ENCODE measurements at places on chromosomes 16 and 17.

GRCh38 chr16:68346892-68347480, 36.2 kb downstream of the PRMT7 start:
- DNase-seq = no peak

- DNase-seq = no peak
Observed at GRCh38 chr17:51891936-51892335, 266.6 kb downstream of the CA10 start.

DNA sequence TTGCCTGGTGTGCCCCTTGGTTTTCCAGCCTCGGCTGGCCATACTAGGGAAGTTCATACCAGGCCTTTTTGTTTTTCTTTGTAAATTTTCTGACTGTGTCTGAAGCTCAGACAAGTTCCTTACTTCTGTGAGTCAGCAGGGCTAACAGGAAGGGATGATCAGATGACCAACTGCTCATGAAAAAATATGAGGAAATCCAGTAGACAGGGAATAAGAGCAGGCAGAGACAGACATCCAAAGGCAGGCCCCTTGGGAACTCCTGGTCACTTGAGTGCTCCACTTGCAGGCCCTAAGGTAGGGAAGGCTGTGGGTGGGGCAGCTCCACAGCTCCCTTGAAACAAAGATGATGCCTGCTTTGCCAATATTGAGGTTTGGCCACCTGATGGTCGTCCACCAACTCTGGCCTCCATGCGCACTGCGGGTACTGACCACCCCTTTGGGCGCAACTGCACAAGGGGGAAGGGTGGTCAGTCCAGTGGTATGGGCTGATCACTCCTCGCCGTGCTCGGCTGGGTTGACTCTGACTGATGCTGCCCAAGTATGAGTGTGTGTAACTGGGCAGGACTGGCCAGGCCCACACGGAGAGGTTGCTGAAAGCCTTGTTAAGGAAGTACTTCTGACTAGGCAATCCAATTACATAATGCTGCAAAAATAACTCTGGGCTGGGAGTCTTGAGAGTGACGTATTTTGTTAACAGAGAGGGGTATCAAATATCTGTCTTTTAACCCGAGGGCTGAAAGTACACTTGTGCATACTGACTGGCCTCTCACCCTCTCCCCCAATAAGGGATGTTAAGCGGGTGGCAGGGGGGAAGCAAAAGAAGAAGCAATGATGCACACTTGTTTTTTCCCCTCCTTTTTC, 20.8 kb upstream of the ZFHX3 start:
- DNase-seq = peak; percentile 99

DNA sequence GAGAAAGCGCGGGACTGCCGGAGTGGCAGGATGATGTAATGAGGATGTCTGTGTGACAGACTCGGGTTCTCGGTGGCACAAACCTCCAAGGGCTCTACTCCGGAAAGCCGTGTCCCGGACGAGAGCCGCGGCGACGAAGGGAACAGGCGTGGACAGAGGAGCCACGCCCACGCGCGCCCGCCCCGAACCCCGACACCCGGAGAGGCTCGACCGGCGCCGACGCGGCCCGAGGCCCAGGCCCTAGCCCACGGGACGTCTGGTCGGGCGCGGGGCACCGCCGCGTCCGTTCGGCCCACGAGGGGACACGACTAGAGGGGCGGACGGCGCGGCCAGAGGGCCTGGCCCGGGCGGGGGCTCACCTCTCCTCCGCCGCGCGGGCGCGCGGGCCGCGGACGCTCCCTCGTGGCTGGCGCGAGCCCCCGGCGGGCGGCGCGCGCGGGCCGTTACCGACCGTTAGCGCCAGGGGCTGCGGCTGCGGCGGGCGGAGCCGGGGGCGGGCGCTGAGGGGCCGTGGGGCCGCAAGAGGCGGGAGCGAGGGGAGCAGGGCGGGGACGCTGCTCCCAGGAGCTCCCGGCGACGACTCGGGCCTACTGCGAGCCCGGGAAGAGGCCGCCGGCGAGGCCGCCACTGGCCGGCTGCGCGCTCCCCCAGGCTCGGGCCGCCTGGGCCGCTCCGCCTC, 2.1 kb upstream of the IRX5 start:
- DNase-seq = peak; percentile 74

- no peak for DNase-seq
Observed at GRCh38 chr16:880471-881171, 80.1 kb upstream of the GNG13 start.

DNA sequence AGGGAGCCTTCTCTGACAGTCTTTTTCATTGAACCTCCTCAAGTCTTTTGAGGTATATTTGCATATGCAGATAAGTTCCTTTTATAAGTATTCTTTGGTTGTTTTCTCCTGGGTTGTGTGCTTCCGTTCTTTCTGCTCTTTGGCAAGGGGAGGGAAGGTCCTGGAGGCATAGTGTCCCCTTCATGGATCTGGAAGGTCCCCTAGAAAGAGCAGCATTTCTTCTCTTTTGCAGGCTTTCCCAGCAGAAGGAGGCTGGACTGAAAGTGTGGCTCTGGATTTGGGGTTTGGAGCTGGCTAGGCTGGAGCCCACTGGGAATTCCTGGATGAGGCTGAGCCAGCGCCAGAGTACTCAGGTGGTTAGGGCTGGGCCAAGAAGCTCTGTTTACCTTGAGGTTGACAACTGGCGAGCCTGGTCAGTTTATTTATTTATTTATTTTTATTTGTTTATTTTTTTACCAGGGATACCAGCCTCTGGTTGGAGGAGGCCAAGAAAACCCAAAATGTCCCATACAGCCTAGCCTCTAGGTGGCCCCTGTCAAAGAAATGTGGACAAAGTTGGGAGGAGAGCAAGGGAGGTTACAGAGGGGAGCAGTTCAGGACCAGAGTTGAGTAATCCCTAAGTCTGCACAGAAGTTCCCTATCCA, 5.4 kb upstream of the TOP2A start:
- no peak for DNase-seq

- DNase-seq = peak; percentile 85
Observed at GRCh38 chr17:39132192-39132610, 19.2 kb downstream of the PLXDC1 start.

- peak; percentile 79 for DNase-seq
Observed at GRCh38 chr17:39209317-39210092, 9.4 kb downstream of the RPL19 start.

GRCh38 chr16:88937206-88937621, 39.8 kb downstream of the CBFA2T3 start:
- no peak for DNase-seq

DNA sequence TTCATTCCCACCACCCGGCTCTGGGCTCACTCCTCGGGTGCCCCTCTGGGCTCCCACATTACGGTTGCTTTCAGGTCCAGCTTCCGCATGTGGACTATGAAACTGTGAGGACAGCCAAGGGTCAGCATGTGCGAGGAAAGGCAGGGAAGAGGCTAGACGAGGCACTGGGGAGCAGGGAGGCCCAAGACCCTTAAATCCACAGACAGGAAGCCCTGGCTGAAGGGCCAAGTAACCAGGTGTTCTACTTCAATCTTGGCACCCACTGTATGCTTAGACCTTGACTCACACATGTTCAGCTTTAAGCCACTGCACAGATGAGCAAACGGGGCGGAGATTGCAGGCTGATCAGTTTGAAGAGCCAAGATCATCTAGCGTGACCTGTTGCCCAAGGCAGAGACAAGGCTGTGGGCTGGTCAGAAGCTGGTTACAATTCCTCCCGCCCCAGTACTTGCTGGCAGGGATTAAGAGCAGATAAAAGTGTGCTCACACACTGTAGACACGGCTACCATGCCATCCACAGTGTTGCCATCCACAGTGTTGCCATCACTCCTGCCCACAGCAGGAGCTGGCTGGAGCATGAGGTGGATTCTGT, at the start of gene CES4A:
Gene CES4A (plus strand): TSS at position 393 of the 592 bp plus-strand sequence. CDS start 184 bp downstream, at position 577.
- DNase-seq = no peak

DNA sequence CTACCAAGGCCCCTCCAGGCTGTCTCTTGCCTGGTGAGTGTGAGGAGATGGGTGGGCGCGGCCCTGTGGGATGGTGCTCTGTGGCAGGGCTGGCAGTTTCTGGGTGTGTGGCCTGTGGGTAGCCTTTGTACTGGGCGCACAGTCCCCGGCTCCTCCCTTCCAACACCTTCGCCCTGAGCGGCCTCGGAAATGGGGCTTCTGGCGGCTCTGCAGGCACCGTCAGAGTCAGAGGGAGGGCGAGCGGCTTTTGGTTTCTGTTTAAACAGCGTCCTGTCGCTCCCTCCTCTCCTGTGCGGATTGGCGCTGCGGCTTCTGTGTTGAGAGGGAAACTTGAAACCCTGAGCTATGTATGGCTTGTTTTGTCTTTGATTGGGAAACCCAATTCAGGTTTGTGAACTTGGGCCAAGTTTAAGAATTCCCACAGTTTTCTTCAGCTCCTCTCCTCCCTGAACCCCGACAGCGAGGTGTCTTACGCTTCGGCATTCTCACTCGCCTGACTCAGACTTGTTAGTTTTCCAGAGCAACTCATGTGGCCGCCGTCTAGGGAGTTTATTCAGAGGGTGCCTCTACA, 8.3 kb upstream of the ZNF750 start:
- peak; percentile 67 for DNase-seq

- no peak for DNase-seq
Observed at GRCh38 chr17:75734674-75735294, 13.5 kb downstream of the ITGB4 start.
